Type B pancreatic cell (in vitro differentiated cells): ENCODE measurements at places on chromosomes 4 and X. TPM values are rescaled to one million over a fixed set of nuclear protein-coding genes. Genes with fewer than 3 reads are reported as not detected.

Gene HMGN5
- 2.7 and 6.4 TPM in 2 replicates for total RNA-seq

Gene NDNF
- 14.6 and 17.4 TPM in 2 replicates for total RNA-seq

Gene TMEM175
- 21.4 and 33.6 TPM in 2 replicates for total RNA-seq

Gene SPATA4
- 0.33 and 0.75 TPM in 2 replicates for total RNA-seq

Gene C4orf51
- not detected in 2 replicates for total RNA-seq

Gene AKAP14
- 0.92 TPM in 1 of 2 replicates, not detected in the other for total RNA-seq

Gene ANKRD17
- total RNA-seq = 76.5 and 77.7 TPM in 2 replicates

Gene SSX2
- total RNA-seq = not detected in 2 replicates

Gene MID1
- total RNA-seq = 22.4 and 52.7 TPM in 2 replicates

Gene SCML2
- 2.5 and 10.8 TPM in 2 replicates for total RNA-seq

Gene STOX2
- total RNA-seq = 16.6 and 16.7 TPM in 2 replicates

Gene ZNF182
- total RNA-seq = 5.1 and 6.8 TPM in 2 replicates

Gene COPS4
- total RNA-seq = 26.0 and 34.4 TPM in 2 replicates

Gene POU3F4
- total RNA-seq = 0.45 and 1.3 TPM in 2 replicates

Gene GYPA
- total RNA-seq = not detected in 2 replicates

Gene IL21
- total RNA-seq = not detected in 2 replicates

Gene TLR7
- 0.05 TPM in 1 of 2 replicates, not detected in the other for total RNA-seq

Gene LPAR4
- 5.3 TPM in 1 of 2 replicates, not detected in the other for total RNA-seq

Gene TCEAL6
- total RNA-seq = not detected in 2 replicates

Gene MAGEB1
- total RNA-seq = not detected in 2 replicates

Gene AFP
- 67.6 and 532 TPM in 2 replicates for total RNA-seq

Gene SLC9B1
- 0.71 and 1.6 TPM in 2 replicates for total RNA-seq

Gene HADH
- total RNA-seq = 41.8 and 68.5 TPM in 2 replicates

Gene TMEM255A
- total RNA-seq = 0.38 and 2.4 TPM in 2 replicates
